ENCODE measurements at places on chromosomes 1 and 21.
A peak's percentile ranks its signal among the peaks of the same experiment; 100 is the strongest.

GRCh38 chr1:22470227-22470626, 18.6 kb downstream of the ZBTB40 start:
- no peak for DNase-seq
- H3K4me3 ChIP-seq: no peak overlapping the region
- H3K27ac ChIP-seq: no peak overlapping the region
- H3K27me3 ChIP-seq: no peaks in the 10 kb centered on the region

- no peaks in the 10 kb centered on the region for H3K27me3 ChIP-seq
- no peaks in the 10 kb centered on the region for H3K4me1 ChIP-seq
- DNase-seq: no peak
- H3K27ac ChIP-seq: no peak overlapping the region
- no peak overlapping the region for H3K4me3 ChIP-seq
- H3K36me3 ChIP-seq: no peaks in the 10 kb centered on the region
Observed at GRCh38 chr21:30340714-30341573, 3.5 kb upstream of the KRTAP27-1 start.

DNA sequence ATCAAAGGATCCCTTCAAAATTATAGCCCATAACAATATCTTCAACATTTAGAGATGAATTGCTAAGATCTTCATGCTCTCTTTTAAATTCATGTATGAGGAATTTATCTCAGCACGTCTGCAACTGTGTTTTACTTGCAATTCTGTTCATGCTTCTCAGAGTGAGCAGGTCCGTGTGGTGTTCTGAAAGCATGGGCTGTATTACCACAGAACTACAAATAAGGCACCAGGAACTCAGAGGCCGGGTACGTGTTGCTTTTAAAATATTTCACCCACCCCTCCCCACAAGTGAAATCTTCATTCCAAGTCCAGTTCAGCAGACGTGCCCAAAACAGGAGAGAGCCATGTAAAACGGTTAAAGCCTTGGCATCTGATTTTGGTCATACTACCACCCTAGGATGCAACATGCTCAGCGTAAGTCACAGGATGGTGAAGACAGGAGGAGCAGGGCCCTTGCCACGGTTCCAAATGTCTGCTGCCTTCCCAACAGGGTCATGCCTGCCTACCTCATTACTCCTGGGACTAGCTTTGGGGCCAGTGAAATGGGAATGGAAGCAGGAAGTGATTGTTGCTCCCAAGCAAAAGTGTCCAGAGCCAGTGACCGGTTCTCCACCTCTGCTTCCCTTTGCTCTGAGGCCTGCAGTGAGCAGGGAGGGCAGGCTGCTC, 133.7 kb downstream of the PTPN14 start:
- peak overlapping the region; percentile 83 for H3K27ac ChIP-seq
- DNase-seq: no peak
- H3K27me3 ChIP-seq: no peaks in the 10 kb centered on the region
- peak overlapping the region; percentile 34 for H3K4me3 ChIP-seq
- H3K36me3 ChIP-seq: no peaks in the 10 kb centered on the region
- peaks cover 56% of the 10 kb centered on the region for H3K4me1 ChIP-seq

GRCh38 chr1:223455470-223455869, 62.3 kb downstream of the CCDC185 start:
- no peaks in the 10 kb centered on the region for H3K27me3 ChIP-seq
- H3K4me3 ChIP-seq: no peak overlapping the region
- no peaks in the 10 kb centered on the region for H3K36me3 ChIP-seq

GRCh38 chr1:103208844-103209243, 100.5 kb upstream of the COL11A1 start:
- H3K27me3 ChIP-seq: no peaks in the 10 kb centered on the region
- no peak overlapping the region for H3K4me3 ChIP-seq
- H3K27ac ChIP-seq: no peak overlapping the region
- DNase-seq: no peak

GRCh38 chr1:202982715-202983430, 15.8 kb upstream of the CYB5R1 start:
- no peak overlapping the region for H3K4me3 ChIP-seq
- no peaks in the 10 kb centered on the region for H3K27me3 ChIP-seq
- no peak for DNase-seq
- H3K36me3 ChIP-seq: no peaks in the 10 kb centered on the region

GRCh38 chr1:91736715-91737615, 149.0 kb downstream of the TGFBR3 start:
- H3K36me3 ChIP-seq: no peaks in the 10 kb centered on the region
- H3K27ac ChIP-seq: peak overlapping the region; percentile 86
- H3K4me1 ChIP-seq: peaks cover 14% of the 10 kb centered on the region
- H3K4me3 ChIP-seq: peak overlapping the region; percentile 45

DNA sequence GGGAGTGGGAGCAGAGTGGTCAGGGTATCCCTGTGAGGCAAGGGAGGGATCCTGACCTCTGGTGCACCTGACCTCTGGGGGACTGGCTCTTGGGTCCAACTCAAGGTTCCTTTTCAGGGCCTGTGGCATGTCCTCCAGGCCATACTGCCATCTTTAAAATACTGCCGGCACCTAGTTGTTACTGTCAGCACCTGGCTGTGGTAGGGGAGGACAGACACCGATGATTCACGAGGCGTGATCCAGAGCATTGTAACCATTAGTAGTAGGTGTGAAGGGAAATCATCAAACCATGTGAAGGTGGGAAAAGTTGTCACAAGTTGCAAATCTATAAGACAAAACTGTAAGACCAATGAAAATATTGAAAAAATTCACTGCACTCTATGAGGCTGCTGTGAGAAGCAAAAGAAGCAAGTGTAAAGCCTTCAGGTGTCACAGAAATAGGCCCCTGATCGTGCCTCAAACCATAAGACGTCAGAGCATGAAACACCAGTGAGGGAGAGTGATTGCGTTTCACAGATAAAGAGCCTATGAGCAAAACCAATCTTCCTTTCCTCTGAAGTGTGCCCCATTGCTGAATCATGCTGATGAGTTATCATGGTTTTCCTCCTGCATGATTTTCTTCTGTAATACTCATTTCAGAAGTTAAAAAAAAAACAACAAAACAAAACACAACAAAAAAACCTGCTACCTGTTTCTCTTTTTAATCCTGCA, 55.3 kb downstream of the CDC7 start:
- H3K27ac ChIP-seq: no peak overlapping the region
- H3K36me3 ChIP-seq: no peaks in the 10 kb centered on the region
- H3K27me3 ChIP-seq: no peaks in the 10 kb centered on the region

GRCh38 chr1:203197625-203198024, 11.1 kb upstream of the CHI3L1 start:
- peaks cover 9% of the 10 kb centered on the region for H3K4me1 ChIP-seq
- no peak overlapping the region for H3K27ac ChIP-seq
- no peaks in the 10 kb centered on the region for H3K36me3 ChIP-seq
- H3K27me3 ChIP-seq: no peaks in the 10 kb centered on the region
- H3K4me3 ChIP-seq: no peak overlapping the region
- no peak for DNase-seq

DNA sequence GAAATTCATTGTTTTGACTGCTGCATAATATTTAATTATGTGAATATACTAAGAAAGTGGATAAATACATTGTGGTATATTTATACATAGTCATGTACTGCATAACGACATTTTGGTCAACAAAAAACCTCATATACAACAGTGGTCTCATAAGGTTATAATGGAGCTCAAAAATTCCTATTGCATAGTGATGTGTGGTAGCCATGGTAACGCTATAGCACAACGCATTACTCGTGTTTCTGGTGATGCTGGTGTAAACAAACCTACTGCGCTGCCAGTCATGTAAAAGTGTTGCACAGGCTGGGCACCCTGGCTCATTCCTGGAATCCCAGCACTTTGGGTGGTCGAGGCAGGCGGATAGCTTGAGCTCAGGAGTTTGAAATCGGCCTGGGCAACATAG, 52.6 kb upstream of the NHLH2 start:
- H3K4me1 ChIP-seq: no peaks in the 10 kb centered on the region
- no peak for DNase-seq
- no peaks in the 10 kb centered on the region for H3K36me3 ChIP-seq
- no peak overlapping the region for H3K4me3 ChIP-seq
- H3K27ac ChIP-seq: no peak overlapping the region

DNA sequence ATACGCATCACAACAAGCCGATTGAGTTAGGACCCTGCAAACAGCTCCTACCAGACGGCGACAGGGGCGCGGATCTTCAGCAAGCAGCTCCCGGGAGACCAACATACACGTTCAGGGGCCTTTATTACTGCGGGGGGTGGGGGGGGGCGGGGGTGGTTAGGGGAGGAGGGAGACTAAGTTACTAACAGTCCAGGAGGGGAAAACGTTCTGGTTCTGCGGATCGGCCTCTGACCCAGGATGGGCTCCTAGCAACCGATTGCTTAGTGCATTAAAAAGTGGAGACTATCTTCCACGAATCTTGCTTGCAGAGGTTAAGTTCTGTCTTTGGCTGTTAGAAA, 162.0 kb downstream of the RUNX1 start:
- no peaks in the 10 kb centered on the region for H3K36me3 ChIP-seq
- peaks cover 18% of the 10 kb centered on the region for H3K4me1 ChIP-seq
- peak overlapping the region; percentile 74 for H3K4me3 ChIP-seq
- peaks cover 14% of the 10 kb centered on the region for H3K27me3 ChIP-seq
- DNase-seq: no peak

DNA sequence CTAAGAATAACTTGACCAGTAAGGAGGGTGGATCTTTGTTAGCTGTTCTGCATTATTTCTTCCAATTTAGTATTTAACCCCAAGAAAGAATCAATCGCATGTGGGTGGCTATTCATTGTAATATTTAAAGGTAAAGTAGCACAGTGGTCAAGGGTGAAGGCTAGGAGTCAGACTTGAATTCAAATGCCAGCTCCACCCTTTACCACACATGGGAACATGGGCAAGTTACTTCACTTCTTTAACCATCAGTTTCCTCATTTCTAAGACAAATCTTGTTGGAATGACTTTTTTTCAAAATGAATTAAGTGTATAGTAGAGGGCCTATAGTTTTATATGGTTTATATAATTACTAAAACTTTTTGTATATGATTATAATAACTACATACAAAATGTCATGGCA, 71.3 kb upstream of the S1PR1 start:
- H3K4me3 ChIP-seq: no peak overlapping the region
- no peaks in the 10 kb centered on the region for H3K27me3 ChIP-seq
- DNase-seq: no peak

DNA sequence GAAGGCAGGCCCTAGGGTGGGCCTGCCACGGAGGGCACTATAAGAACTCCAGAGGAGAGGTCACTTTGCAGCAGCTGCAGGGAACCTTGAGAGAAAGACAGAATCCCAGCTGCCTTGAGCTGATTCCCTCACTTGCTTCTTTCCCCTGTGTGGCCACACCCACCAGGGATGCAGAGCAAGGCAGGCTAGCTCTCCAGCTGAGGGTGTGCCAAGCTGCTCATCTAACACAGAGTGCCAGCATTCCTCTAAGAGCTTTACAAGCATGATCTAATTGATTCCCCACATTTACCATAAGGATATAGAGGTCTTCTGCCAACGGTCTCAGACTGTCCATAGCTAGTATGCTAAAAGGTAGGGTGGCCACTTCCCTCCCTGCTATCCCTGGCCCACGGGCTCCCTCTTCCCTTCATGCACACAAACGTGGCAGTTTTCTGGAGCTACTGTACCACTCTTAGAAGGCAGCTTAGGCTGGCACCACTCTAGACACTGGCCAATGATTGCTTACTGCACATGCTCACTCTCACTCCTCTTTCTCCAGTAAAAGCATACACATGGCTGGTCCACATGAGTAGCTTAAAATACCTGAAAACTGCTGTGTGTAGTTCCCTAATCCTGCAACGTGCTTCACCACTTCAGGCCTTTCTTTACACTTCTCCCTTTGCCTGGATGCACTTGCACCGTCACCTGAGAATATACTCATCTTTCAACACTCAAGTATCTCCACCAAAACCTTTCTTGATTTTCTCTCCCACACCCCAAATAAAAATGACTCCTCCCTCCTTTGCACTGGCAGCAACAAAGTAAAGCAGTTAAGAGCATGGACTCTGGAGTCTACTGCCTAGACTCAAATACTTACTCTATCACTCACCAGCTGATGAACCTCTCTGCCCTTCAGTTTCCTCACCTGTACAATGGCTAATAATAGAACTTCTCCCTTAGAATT, 57.7 kb downstream of the DMAP1 start:
- DNase-seq: no peak
- no peak overlapping the region for H3K27ac ChIP-seq
- H3K27me3 ChIP-seq: no peaks in the 10 kb centered on the region
- no peaks in the 10 kb centered on the region for H3K36me3 ChIP-seq
- no peaks in the 10 kb centered on the region for H3K4me1 ChIP-seq

DNA sequence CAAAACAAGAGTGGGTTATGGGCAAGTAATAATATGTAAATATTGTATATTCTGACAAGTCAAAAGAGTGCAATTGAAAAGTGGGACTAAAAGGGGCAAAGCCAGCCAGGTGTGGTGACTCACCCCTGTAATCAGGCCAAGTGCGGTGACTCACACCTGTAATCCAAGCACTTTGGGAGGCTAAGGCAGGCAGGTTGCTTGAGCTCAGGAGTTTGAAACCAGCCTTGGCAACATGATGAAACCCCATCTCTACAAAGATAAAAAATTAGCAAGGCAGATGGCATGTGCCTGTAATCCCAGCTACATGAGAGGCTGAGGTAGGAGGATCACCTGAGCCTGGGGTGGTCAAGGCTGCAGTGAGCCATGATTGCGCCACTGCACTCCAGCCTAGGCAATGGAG, 304.0 kb downstream of the HHIPL2 start:
- DNase-seq: no peak
- H3K36me3 ChIP-seq: no peaks in the 10 kb centered on the region
- H3K27me3 ChIP-seq: no peaks in the 10 kb centered on the region

- DNase-seq: no peak
- H3K36me3 ChIP-seq: no peaks in the 10 kb centered on the region
- H3K27ac ChIP-seq: peak overlapping the region; percentile 25
- H3K4me1 ChIP-seq: peaks cover 6% of the 10 kb centered on the region
- H3K4me3 ChIP-seq: peak overlapping the region; percentile 30
- H3K27me3 ChIP-seq: no peaks in the 10 kb centered on the region
Observed at GRCh38 chr1:167697667-167698141, 24.1 kb upstream of the MPZL1 start.

DNA sequence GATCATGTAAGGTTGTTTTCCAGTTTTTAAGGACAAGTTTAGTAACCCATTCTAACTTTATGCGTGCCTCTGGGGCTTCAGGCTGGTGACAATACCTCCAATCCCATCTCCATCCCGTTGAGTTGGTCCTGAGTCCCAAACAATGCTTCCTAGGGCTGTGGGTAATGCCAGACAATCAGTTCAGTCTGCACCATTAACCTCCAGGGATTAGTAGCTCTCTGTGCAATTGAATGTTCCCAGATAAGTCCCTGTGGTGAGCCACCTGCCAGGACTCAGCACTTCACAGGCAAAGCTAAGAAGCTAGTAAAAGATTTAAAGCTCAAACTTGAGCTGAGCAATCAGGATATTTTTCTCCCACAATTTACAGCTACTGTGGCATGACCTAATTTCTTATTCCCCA, 462.2 kb upstream of the PTBP2 start:
- H3K4me1 ChIP-seq: peaks cover 1% of the 10 kb centered on the region
- H3K27me3 ChIP-seq: no peaks in the 10 kb centered on the region
- H3K36me3 ChIP-seq: no peaks in the 10 kb centered on the region
- no peak for DNase-seq
- H3K4me3 ChIP-seq: no peak overlapping the region
- H3K27ac ChIP-seq: no peak overlapping the region
